GM19239 (cell line): ENCODE measurements at places on chromosomes 2 and 18.

DNA sequence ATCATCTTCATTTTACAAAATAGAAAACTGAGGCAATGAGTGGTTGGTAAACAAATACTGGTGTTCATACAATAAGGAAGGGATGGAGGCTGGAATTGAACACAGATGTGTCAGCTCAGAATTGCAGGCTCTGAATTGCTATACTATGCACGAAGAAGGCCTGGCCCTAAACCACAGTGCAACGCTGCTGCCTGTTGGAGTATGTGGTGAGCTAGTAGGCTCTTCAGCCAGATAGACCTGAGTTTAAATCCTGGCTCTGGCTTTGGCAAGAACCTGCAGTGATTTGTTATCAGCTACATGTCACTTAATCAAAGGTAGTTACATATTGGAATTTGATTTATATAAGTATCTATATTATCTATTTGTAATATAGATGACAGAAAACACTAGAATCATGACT is 1602.4 kb upstream of the CELF4 start:
- DNase-seq: no peak

DNA sequence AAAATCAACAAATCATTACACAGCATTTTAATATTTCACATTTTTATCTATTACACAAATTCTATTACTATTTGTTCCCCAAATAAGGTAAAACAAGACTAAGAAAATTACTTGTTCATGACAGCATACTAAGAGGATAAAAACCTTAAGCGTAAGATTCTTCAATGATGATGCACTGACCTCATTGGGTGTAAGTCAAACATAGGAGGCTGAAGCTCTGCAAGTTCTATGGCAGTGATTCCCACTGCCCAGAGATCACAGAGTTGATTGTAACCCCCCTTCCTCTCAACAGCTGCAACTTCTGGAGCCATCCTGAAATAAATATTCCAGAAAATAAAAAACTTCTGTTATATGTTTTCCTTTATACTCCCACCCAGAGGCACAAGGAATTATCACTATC is 82.2 kb upstream of the CDKL4 start:
- no peak for DNase-seq

- no peak for DNase-seq
Measured at GRCh38 chr2:37795938-37796337, 124.5 kb upstream of the CDC42EP3 start.

GRCh38 chr2:37890893-37891495 is 34.1 kb upstream of the RMDN2 start:
- DNase-seq: no peak

DNA sequence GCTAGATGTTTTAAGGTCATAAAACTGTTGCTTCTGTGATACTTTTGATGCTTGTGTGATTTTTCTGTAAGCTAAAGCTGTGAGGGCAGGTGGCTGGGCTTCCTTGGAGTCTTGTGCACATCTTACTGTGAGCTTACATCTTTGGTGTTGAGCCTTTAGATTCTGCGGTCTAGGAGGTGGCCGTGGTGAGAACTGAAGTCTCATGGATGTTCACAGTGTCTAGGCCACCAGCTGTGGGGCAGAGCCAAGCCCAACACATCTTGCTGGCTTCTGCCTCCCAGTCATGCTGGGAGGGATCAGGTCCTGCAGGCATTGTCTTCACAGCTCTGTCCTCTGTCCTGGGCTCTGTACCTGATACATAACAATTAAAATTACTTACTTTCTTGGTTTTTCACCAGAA is 219.7 kb upstream of the HS6ST1 start:
- no peak for DNase-seq

DNA sequence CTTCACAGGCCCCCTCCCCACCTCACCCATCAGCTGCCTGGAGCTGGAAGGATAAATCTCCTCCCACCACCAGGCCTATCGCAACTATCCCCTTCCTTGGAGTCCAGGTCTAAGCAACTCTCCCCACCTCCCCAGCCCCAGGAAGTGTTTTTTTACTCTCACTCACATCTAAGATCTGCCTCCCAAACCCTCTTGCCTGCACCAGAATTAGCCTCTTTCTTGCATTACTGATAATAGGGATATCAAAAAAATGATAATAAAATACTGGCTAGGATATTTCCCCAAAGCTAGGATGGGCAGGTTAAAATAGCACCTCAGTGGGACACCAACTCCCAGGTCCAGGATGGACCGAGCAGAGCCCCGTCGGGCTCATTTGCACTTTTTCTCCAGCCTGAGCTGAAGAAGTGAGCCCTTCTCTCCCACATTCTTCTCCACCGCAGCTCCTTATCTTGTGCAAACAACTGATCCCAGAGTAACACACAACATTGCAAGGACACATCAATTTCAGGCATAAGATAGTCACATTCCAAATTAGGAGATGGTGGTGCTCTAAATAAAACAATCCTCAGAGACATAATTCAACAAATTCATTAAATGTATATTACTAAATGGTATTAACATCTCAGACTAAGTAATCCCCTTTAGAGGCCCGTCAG is 17.7 kb upstream of the CIB4 start:
- no peak for DNase-seq

- no peak for DNase-seq
Measured at GRCh38 chr2:20071397-20072383, 20.3 kb upstream of the LAPTM4A start.

DNA sequence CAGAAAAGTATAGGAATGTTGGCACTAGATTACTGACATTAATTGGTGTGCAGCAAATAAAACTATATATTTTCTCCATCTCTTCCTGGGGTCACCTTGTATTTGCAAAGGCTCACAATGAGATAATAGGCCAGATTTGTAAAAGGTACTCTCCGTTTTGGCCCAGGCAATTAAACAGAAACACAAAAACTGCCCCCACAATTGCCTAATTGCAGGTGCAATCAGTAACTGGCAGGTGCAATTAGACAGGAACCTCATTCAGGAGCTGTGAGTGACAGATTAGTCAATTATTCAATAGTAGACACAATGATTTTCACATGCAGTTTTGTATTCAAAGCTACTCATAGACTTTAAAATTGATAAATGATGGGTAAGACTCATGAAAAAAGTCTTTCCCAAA is 451.4 kb upstream of the ID2 start:
- no peak for DNase-seq

- DNase-seq: no peak
Measured at GRCh38 chr2:397521-397920, 109.6 kb upstream of the ALKAL2 start.

DNA sequence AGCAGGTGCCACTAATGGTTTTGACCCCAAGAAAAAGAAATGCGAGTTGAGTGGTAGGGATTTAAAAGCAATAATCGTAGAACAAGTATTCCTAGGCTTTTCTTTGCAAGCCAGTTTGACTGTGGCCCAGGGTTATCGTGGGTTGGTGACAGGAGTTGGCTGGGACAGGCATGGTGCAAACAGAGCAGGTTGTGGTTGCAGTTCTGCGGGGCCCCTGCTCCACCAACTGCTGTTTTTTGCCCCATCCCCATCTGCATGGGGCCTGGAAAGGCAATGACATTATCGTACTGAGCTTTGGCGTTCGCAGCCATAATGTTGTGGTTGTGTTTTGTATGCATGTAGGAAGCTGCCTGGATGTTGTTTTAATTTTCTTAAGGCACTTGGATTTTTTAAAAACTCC is 274.0 kb downstream of the TSN start:
- no peak for DNase-seq

- no peak for DNase-seq
Measured at GRCh38 chr2:45009928-45010701, 863 bp upstream of the SIX2 start.

- no peak for DNase-seq
Measured at GRCh38 chr2:120192280-120192679, 30.9 kb downstream of the TMEM185B start.

DNA sequence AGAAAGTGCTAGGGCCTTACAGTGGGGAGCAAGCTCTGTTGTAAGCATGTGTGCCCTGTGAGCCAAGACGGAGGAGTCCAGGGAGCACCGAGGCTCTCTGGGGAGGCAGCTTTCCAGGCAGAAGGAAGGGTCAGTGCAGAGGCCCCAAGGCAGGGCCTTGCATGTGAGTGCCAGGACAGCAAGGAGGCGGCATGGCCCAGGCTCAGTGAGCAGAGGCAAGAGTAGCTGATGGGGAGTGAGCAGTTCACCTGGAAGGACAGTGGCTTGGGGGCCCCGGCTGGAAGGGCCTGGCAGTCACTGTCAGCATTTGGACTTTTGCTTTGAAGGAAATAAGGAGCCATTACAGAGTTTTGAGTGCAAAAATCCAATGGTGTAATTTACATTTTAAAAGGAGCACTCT is 223.8 kb upstream of the RAB12 start:
- DNase-seq: no peak

DNA sequence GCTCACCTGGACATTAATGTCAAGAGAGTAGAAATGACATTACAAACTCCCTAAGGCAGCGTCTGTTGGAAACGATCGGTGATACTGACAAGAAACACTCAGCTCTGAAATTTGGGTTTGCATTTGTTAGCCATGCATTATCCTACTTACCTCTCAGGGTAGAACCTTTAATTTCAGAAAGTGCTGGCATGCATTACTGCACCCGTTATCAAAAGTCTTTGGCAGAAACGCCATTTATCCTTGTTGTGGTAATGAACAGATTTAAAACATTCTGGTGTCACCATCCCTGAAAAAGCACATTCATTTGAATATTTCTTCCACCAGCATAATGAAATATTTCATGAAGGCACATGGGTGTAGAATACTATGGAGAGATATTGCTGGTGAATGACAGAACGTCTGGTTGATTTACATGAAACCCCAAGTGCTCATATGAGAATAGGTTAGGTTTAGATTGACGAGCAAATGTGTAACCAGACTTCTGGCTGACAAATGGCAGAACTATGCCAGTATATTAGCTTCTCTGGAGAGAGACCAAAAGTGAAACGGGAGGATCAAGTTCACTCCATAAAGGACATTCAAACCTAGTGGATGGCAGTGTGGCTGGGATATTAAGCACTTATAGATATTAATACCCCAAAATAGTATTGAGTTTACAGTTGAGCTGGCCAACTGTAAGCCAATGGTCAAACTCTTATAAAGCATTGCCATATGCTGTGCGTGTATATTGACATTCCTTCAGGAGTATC is 53.5 kb upstream of the ITGB6 start:
- no peak for DNase-seq

- DNase-seq: no peak
Measured at GRCh38 chr18:5582076-5582475, 38.3 kb upstream of the EPB41L3 start.

DNA sequence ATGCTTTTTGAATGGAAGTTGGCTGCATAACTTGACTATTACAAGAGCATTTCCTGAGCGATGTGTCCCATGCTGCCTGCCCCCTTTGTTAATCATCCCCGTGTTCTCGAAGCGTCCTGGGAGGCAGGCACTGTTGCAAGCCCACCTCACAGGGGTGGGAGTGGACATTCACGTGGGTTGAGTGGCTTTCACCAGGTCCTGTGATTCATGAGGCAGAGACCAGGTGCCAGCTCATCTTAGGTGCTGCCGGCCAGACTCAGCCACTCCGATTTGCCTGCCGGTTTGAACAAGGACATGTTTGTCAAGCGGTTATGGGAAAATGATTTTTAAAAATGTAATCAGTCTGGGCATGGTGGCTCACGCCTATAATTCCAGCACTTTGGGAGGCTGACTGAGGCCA is 112.5 kb downstream of the ZNF532 start:
- no peak for DNase-seq

- no peak for DNase-seq
Measured at GRCh38 chr18:37179384-37179783, 350.5 kb downstream of the KIAA1328 start.

DNA sequence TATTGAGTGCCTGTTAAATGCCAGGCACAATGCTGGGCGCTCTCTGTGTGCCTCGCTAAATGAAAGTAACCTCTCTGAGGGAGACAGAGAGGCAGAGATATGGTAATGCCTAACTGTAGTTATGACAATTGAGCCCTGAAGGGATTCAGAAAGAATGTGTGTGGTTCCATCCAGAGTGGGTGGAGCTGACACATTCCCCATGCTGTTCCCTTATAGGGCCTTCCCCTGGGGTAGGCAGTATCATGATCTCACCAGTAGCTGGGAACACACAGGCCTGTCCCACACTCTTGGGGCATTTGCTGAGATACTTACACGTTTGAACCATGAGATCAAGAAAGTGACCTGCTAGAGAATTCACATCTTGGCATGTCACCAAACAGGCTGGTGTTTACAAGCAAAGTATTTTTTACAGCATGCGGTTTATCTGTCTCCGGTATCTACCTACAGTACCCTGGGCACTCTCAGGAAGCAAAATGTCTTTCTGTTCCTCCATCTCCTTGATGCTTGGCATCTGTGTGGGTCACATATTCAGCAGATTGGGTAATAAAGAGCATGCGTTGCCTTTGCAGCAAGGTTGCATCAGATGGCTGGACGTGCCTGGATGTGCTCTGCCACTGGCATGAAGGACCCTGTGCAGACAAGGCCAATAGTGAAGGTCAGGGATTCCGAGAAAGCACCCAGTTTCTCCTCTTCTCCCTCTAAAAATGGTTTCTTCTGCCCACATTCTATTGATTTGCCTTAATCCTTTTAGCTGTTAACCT is 9.4 kb downstream of the CTIF start:
- DNase-seq: no peak

DNA sequence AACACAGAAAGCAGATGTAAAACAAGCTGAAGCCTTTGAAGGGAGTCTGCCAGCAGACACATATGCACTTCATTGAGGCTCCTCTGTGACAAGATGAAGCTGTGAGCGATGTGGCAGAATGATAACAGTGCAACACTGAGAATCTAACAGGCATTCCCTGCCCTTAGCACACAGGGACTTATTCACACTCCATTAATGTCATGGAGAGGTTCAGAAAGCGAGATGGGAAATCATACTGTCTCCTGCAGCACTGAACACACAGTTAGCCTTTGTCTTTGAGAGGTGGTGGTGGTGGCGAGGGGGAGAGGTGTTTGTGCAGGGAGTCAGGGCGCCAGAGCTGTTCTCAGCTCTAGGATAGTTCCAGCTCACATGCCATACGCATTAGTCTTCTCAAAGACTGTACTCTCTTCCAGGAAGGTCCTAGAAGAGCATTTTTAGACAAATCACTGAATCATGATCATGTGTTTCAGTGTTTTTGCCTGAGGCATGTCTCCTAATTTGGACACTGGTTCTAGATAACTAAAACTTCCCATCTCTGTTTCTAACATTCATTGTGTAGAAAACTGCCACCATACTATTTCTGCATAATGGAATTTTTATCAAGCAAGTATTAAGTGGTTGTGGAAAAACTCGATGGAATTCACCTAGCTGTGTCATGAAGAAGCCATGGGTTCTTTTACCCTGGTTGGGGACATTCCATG is 93.5 kb upstream of the ITGB6 start:
- no peak for DNase-seq

GRCh38 chr2:195610717-195611116 is 46.3 kb upstream of the SLC39A10 start:
- DNase-seq: no peak

GRCh38 chr2:28175028-28175427 is 217.6 kb upstream of the FOSL2 start:
- no peak for DNase-seq

DNA sequence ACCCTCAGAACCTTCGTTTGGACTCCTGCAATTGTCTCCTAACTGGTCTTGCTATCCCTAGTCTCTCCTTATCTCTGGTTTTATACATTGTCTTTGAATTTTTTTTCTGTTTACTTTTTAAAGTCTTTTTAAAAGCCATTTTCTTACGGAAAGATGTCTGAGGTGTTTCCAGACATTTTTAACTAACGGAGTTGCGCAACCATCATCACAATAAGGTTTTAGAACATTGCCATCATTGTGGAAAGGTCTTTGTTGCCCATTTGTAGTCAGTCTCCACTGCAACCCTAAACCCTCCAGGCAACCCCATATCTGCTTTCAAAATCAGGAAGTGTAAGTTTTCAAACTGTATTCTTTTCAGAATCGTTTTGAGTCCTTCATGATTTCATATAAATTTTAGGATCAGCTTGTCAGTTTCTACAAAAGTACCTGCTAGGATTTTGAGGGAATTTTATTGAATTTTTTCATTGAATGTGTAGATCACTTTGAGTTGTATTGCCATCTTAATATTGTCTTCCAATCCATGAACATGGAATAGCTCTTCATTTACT is 46.3 kb downstream of the ANKRD12 start:
- DNase-seq: no peak
